ENCODE measurements at places on chromosomes 2 and 18. TPM values are rescaled to one million over a fixed set of nuclear protein-coding genes. Genes with fewer than 3 reads are reported as not detected.

- no peak for DNase-seq
- peak overlapping the region; percentile 74 for H3K4me3 ChIP-seq
- no peaks in the 10 kb centered on the region for H3K27me3 ChIP-seq
- peak overlapping the region; percentile 89 for H3K27ac ChIP-seq
- peaks cover 50% of the 10 kb centered on the region for H3K4me1 ChIP-seq
Measured at GRCh38 chr2:25339791-25340180, 1.9 kb downstream of the DNMT3A start.

- no peak for DNase-seq
- H3K27ac ChIP-seq: no peak overlapping the region
- H3K36me3 ChIP-seq: peaks cover 48% of the 10 kb centered on the region
- no peak overlapping the region for H3K4me3 ChIP-seq
- H3K4me1 ChIP-seq: no peaks in the 10 kb centered on the region
Measured at GRCh38 chr2:71423817-71424420, 29.4 kb upstream of the DYSF start.

DNA sequence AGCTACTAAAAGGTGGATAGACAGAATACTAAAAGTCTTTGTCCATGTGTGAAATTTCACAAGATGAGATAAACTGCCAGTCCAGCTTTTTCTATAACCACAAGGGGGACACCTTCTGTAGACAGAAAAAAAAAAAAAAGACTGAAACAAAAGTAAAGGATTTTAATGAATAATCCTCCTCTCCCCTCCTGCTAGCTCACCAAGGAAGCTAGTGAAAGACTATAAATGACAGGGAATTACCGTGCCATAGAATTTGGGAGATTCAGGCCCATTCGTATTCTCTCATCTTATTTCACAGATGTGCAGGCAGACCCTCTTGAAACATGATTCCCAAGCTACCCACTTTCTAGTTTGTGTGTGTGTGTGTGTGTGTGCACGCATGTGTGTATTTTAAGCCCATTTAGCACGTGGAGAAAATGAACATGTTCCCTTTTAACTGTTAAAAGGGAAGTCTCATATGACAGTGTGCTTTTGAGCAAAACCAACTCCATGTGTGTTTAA lies 36.3 kb upstream of the SLC8A1 start:
- no peaks in the 10 kb centered on the region for H3K36me3 ChIP-seq
- no peak overlapping the region for H3K4me3 ChIP-seq
- peaks cover 13% of the 10 kb centered on the region for H3K4me1 ChIP-seq
- no peak for DNase-seq

DNA sequence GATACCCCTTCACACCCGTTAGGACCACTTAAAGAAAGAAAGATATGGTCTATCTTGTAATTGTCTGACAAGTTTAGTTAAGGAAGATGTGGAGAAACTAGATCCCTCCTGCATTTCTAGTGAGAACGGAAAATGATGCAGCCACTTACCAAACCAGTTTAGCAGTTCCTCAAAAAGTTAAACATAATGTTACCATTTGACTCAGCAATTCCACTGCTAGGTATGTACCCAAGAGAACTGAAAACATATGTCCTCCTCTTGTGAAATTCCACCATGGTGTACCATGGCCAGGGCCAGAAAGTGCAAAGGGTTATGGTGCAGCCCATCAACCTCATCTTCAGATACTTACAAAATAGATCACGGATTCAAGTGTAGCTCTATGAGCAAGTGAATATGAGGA lies 79.0 kb upstream of the ID2 start:
- peaks cover 5% of the 10 kb centered on the region for H3K4me1 ChIP-seq
- H3K27me3 ChIP-seq: no peaks in the 10 kb centered on the region
- H3K27ac ChIP-seq: no peak overlapping the region
- no peak for DNase-seq
- H3K36me3 ChIP-seq: no peaks in the 10 kb centered on the region

GRCh38 chr2:104444889-104445288 lies 409.0 kb upstream of the POU3F3 start:
- no peak overlapping the region for H3K27ac ChIP-seq
- H3K27me3 ChIP-seq: no peaks in the 10 kb centered on the region
- H3K4me3 ChIP-seq: no peak overlapping the region
- no peak for DNase-seq
- no peaks in the 10 kb centered on the region for H3K4me1 ChIP-seq
- H3K36me3 ChIP-seq: no peaks in the 10 kb centered on the region

GRCh38 chr18:45441110-45441847 lies 174.0 kb upstream of the SLC14A2 start:
- no peak for DNase-seq
- no peak overlapping the region for H3K4me3 ChIP-seq
- H3K27ac ChIP-seq: no peak overlapping the region
- no peaks in the 10 kb centered on the region for H3K36me3 ChIP-seq

- no peaks in the 10 kb centered on the region for H3K36me3 ChIP-seq
- H3K4me3 ChIP-seq: no peak overlapping the region
- H3K27ac ChIP-seq: no peak overlapping the region
- DNase-seq: no peak
- no peaks in the 10 kb centered on the region for H3K27me3 ChIP-seq
Measured at GRCh38 chr18:55314615-55315237, 273.3 kb downstream of the TCF4 start.

DNA sequence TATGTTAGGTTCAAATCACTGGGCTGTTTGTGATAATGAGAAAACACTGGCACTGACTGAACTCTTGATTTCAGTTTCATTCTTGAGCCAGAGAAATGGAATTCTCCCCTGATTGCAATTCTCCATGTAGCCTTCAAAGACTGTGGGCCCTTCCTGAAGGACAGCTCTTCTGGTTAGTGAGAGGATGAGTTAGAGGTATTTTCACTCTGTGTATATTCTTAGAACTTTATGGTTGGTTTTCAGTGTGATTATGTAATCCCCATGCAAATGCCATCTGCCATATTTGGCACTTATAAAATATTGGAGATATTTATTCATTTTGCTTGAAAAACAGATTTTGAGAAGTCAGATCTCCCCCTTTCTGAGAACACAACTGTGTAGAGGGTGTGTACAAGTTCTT lies 323.7 kb downstream of the SLC4A3 start:
- no peak overlapping the region for H3K27ac ChIP-seq
- no peak overlapping the region for H3K4me3 ChIP-seq
- no peaks in the 10 kb centered on the region for H3K4me1 ChIP-seq
- no peak for DNase-seq
- H3K27me3 ChIP-seq: no peaks in the 10 kb centered on the region
- H3K36me3 ChIP-seq: no peaks in the 10 kb centered on the region

DNA sequence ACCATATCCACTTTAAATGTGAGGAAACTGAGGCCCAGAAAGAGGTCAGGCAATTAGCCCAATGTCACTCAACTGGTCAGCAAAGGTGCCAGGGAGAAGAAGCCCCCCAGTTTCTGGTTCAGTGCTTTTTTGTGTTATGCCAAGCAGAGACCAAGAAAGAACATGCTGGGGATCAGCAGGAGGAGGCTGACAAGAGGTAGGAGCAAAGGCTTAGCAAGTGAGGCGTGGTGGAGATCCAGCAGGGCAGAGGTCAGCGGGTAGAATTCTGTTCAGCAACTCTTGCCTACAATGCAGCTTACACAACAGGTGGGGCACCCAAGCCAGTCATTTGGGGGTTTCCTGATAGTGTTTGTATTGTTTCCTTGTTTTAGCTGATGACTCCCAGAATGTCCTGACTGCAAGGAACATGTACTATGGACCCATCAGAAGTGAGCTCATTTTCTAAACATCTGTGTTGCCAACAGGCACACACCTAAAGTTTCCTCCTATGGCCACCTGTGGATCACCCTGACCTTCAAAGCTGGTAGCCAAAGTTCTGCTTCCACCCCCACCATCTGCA lies 28.2 kb downstream of the LPIN2 start:
- no peaks in the 10 kb centered on the region for H3K27me3 ChIP-seq
- no peak overlapping the region for H3K27ac ChIP-seq
- no peaks in the 10 kb centered on the region for H3K36me3 ChIP-seq
- DNase-seq: no peak
- peaks cover 37% of the 10 kb centered on the region for H3K4me1 ChIP-seq
- no peak overlapping the region for H3K4me3 ChIP-seq

- no peak overlapping the region for H3K27ac ChIP-seq
- H3K4me3 ChIP-seq: no peak overlapping the region
- no peaks in the 10 kb centered on the region for H3K36me3 ChIP-seq
- H3K4me1 ChIP-seq: no peaks in the 10 kb centered on the region
Measured at GRCh38 chr2:233964581-233964980, 47.4 kb downstream of the TRPM8 start.

DNA sequence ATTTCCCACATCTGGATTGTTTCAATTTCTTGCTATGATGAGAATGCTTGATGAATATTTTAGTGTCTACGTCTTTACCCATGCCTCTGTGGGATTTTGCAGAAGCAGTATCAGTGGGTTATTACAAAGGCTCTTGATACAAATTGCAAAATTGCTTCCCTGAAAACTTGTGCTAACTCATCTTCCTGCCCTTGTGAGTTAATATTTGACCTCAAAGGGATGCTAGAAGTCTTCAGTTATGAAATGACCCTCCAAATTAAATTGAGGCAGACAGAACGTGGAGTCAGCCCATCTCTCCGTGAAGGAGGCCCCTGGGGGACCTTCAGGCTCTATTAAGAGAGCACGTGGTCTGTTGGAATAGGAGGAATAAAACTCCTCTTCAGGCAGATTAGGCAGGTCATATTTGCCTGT lies 239.2 kb upstream of the HS6ST1 start:
- H3K27me3 ChIP-seq: no peaks in the 10 kb centered on the region
- H3K4me3 ChIP-seq: no peak overlapping the region
- no peak for DNase-seq
- H3K36me3 ChIP-seq: no peaks in the 10 kb centered on the region
- no peak overlapping the region for H3K27ac ChIP-seq

DNA sequence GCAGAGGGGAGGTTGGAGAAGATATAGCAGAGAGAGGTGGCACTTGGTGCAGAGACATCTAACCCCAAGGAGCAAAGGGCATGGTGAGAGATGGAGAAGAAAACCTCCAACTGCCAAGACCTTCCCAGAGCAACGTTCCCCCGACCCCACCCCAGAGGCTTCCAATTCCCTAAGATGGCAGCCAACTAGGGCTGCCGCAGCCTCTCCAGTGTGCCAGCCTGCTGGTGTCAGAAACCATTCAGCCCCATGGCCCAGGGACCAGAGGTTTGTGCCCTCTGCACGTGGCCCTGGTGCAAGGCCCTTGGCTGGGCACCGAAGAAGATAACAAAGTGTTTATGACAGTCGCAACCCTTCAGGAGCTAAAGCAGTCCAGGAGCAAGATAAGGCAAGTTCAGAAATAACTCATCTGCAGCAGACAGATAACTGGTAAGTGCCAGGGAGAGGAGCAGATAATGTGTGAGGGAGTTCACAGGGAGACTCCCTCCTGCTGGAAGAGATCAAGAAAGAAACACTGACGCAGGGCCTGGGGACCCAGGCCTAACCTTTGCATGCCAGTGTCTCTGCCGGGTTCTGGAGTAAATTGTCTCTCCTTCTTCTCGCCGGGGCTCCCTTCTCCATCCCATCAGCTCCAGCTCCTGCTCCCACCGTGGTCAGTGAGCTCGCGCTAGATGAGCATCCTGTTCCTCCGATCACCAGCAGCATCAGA lies 66.1 kb upstream of the ID2 start:
- no peaks in the 10 kb centered on the region for H3K4me1 ChIP-seq
- H3K36me3 ChIP-seq: no peaks in the 10 kb centered on the region

- no peak for DNase-seq
- H3K4me3 ChIP-seq: no peak overlapping the region
- H3K27me3 ChIP-seq: no peaks in the 10 kb centered on the region
- H3K27ac ChIP-seq: no peak overlapping the region
Measured at GRCh38 chr2:8495189-8495989, 186.5 kb upstream of the ID2 start.

GRCh38 chr2:221758076-221758475 lies 186.0 kb upstream of the EPHA4 start:
- no peaks in the 10 kb centered on the region for H3K4me1 ChIP-seq
- H3K36me3 ChIP-seq: no peaks in the 10 kb centered on the region
- H3K4me3 ChIP-seq: no peak overlapping the region
- H3K27ac ChIP-seq: no peak overlapping the region
- no peak for DNase-seq
- no peaks in the 10 kb centered on the region for H3K27me3 ChIP-seq

The SPATA3 gene
- total RNA-seq: not detected

The FBXO15 gene
- not detected for total RNA-seq

The CYTIP gene
- total RNA-seq: 12.5 TPM

The C2orf80 gene
- not detected for total RNA-seq

Data from vagina (tissue), 2 donors.